ENCODE measurements at places on chromosomes 13 and 19.

DNA sequence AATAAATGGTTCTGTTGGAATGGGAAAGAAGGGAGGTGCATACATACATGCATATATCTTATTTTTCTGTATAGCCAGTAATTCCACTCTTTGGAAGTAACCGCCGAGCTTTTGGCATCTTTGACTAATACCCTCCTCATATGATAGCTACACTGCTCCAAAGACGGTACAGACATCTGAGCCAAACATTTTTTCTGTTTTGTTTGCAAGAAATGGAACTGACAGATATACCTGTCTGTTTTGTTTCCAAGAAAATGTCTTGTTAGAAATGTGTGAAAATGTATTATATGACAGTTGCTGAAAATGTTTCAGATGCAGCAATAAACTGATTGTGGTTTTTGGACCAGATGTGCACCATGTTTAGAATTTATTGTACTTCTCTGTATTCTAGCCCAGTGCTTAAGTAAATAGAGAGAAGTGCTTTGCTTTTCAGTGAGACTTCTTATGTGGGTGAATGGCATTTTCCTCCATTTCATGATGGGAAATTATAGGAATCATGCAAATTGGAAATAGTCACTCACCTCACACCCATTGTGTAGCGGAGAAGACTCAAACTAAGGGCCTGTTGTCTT lies 396.9 kb downstream of the KCNRG start:
- no peak for DNase-seq

DNA sequence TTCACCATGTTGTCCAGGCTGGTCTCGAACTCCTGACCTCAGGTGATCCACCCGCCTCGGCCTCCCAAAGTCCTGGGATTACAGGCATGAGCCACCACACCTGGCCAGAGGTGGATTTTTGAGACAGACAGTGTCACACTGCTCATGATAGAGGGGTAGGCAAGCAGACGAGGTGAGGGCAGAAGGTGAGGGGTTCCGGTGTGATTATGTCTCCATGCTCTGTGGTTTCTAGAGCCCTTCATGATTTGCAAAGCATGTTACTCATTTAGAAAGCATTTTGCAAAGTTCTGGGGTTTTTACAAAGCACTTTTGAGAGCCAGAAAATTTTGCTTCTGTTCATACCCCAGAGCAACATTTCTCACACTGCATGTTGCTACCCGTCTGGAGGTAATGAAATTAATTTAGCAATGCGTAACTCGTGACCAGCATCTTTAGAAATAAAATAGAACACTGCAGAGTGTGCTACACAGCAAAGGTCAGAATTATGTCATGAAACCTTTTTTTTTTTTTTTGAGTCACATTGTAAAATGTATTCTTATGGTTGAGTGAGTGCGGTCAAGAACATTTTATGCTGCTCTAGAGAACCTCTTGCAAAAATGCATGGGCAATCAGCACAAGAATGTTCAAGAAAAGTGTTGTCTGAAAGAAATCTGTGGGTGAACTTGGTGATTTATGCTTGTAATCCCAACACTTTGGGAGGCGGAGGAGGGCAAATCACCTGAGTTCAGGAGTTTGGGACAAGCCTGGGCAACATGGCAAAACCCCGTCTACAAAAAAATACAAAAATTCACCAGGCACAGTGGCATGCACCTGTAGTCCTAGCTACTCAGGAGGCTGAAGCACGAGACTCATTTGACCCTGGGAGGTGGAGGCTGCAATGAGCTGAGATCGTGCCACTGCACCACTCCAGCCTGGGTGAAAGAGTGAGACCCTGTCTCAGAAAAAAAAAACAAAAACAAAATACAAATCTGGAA lies 58.0 kb downstream of the MAP4K1 start:
- no peak for DNase-seq

DNA sequence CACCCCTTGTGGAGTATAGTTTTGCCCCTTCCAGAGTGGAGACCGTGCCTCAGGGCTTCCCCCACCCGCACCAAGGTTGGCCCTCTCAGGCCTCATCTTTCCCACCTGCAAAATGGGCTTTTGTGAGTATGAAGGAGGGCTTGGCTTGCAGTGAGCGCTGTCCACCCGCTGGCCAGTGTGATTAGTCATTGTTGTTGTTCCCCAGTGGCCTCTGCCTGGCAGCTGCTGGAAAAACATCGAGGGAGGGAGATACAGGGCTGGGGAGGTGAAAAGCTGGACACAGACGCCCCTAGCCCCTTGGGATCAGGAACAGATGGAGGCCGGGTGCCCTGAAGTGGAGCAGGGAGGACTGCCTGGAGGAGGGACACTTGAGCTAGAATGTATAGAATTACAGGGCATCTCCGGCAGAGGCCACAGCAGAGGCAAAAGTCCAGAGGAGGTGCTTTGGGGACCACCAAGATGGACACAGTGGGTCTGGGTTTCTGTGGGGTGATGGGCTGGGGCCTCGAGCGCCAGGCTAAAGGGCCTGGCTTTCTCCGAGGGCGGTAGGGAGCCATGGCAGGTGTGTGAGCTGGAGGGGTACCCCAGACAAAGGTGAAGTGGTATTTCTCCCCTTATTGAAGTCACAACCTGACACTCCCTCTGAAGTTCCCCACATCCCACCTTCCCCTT lies 3.9 kb upstream of the IL12RB1 start:
- no peak for DNase-seq

- no peak for DNase-seq
These were observed 13.4 kb upstream of the LENG8 start for GRCh38 chr19:54435551-54436016.

DNA sequence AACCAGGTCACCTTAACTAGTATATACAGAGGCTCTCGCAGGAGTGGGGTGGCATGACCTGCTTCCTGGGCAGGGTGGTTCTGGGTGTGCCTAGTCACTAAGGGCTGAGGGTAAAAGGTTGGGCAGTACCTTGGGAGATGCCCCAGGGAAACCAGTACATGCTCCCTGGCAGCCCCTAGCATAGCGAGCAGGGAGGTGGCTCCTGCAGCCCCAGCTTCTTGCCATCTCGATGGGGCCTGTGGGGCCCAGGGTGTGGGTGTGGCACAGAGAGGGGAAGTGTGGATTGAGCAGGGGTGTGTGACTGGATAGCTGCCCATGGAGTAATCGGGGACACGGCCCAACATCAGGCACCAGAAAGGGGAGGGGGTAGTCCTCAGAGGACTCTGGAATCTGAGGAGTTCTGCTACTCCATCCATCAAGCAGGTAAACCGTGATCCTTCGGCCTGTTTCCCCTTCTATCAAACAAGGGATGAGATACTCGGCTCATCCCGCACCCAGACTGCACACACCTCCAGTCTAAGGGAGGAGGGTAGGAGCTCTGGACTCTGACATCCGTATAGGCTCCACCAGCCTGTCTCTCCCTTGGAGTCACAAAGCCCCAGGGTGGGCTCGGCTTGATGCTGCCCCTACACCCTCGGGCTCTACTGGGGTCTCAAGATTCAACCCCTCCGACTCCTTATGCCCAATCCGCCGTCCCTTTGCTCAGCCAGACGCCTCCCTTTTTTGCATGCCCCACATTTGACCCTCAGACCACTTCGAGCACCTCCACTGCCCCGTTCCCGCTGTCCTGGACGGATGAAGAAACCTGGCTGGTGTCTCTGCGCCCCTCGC lies 1.1 kb downstream of the ZBTB45 start:
- DNase-seq, result no peak

All from CD8-positive, alpha-beta memory T cell (primary cell).